Left colon (tissue), 2 donors: ENCODE measurements at places on chromosomes 6 and 20. TPM values are rescaled to one million over a fixed set of nuclear protein-coding genes. Genes with fewer than 3 reads are reported as not detected.

GRCh38 chr6:112086744-112087135 lies 542 bp downstream of the TUBE1 start:
- no peak for DNase-seq

- DNase-seq: no peak
Observed at GRCh38 chr20:49868538-49868937, 46.8 kb downstream of the SPATA2 start.

- no peak for DNase-seq
Observed at GRCh38 chr6:147837540-147837939, 329.1 kb downstream of the SAMD5 start.

DNA sequence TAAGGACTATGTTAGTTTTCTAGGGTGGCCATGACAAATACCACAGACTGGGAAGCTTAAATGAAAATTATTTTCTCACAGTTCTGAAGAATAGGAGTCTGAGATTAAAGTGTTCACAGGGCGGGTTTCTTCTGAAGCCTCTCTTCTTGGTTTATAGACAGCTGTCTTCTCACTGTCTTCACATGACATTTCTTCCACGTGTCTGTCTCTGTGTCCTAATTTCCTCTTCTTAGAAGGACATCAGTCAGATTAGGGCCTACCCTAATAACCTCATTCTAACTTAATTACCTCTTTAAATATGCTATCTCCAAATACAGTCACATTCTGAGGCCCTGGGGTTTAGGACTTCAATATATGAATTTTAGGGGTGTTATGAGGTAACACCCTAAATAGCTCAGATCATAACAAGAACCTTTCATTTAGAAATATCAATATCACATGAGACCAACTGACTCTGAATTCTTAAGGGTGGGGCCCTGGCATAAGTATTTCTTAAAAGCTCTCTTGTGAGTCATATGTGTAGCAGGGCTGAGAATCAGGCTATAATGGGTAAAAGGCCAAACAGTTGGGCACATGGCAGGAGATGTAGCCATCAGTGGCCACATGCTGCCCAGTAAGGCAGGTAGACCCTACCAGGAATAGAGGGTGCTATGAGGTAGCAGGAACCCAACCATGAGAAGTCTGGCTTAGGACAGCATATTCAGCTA lies 62.0 kb upstream of the TENT5A start:
- no peak for DNase-seq

- no peak for DNase-seq
Observed at GRCh38 chr6:152973916-152974315, 8.9 kb downstream of the FBXO5 start.

The PRDM13 gene
- total RNA-seq: not detected

The DEFB124 gene
- total RNA-seq: not detected
